ENCODE measurements at places on chromosomes 4 and X. TPM values are rescaled to one million over a fixed set of nuclear protein-coding genes. Genes with fewer than 3 reads are reported as not detected.

DNA sequence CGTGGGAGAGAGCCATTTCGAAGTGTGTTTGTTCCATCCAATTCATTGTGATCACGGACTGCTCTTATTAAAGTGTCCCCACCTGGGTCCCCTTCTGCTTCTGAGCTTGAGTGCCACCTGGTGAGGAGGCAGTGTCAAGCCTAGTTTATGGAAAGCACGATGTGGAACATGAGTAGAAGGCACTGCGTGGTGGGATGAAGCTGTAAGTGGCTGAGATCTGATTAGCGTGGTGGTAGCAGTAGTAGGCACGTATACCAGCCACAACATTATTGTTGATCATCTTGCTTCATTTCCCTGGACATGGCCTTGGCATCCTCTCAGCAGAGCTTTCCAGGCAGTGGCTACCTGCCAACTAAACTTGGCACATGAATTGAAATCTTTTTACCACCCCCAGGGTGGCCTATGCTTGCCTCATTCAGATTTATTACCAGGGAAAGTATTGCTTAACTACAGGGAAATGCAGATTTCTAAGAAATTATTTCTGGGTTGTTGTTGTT, 46.4 kb downstream of the GPAT3 start:
- no peak for DNase-seq

The MND1 gene
- total RNA-seq: not detected

- no peak for DNase-seq
Measured at GRCh38 chrX:120677004-120677652, 47.3 kb upstream of the C1GALT1C1 start.

DNA sequence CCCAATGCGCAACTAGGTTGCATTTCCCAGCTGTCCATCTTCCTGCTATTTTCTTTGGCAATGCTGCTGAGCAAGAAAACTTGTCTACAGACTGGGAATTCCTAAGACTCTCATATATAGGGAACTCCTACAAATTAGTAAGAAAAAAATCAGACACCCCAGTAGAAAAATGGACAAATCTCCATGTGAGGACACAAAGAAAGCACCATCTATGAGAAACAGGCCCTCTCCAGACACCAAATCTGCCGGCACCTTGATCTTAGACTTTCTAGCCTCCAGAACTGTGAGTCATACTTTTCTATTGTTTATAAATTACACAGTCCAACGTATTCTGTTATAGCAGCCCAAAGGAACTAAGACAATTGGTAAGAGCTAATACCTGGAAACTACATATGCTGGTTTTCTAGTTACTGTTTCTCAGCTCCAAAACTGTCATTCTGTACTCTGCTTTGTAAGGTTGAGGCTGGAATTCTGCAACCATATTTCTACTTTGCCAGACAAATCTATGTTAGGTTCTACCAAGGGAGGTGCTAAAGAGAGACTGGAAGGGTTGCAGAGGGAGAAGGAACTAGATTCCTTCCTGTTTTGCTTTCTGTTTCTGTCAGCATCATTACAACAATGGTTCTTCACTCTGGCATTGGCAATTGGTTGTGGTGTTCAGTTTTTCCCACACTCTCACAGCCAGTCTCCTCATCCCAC, 35.7 kb upstream of the FAM241A start:
- no peak for DNase-seq

The PPARGC1A gene
- 68.7 TPM for total RNA-seq

The SLC34A2 gene
- total RNA-seq: 0.24 TPM

The ZNF157 gene
- total RNA-seq: not detected

DNA sequence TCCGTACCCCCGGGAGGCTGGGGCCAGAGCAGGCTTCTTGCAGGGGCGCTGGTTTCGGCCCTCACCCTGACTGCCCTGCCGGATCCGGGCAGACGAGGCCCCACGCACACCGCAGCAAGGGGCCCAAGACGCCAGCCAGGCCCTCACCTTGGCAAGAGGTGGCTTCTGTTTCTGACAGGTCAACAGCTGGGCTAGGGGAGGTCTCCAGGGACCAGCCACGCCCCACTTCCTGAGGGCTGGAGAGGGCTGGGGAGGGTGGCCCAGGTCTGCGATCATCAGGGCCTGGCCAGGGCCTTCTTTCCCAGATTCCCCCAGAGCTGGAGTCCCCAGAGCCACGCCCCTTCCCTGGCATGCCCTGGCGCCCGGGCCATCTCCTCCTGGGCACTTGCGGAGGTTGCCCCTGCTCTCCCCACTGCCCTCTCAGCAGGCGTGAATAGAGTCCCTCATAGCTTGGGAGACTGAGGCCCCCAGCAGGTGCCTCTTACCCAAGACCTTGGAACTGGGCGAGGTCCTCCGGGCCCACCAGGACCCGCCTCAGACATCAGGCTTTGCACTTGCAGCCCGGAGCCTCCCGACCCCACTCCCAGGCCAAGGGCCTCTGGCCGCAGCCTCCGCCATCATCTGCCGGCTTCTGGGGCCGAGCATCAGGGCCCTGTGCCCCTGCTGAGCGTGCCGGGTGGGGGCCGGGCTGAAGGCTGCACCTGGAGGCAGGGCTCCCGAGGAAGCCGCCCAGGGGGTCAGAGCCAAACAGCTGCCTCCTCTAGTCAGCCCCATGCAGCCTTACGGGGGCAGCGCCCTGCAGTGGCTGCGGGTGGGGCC, 6.3 kb upstream of the FGFR3 start:
- DNase-seq: no peak

The HAND2 gene
- total RNA-seq: not detected

The TRIM75 gene
- not detected for total RNA-seq

DNA sequence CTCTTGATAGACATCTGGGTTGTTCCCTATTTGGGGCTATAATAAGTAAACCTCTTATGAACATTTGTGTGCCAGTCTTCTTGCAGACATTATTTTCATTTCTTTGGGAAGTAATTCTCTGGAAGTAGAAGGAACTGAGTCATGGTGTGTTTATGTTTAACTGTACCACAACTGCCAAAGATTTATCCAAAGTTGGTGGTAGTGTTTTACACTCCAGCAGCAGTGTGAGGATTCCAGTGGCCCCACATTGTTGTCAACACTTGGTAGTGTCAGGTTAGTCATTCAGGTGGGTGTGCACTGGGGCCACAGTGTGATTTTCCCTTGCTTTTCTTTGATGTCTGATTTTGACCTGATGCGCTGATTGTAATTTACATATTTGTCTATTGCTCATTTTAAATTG, 5.0 kb upstream of the UVSSA start:
- DNase-seq: no peak

GRCh38 chrX:107823042-107823441, 2.6 kb upstream of the MID2 start:
- no peak for DNase-seq

The C4orf50 gene
- total RNA-seq: not detected

The MAMLD1 gene
- 1.4 TPM for total RNA-seq

The NMU gene
- total RNA-seq: not detected

DNA sequence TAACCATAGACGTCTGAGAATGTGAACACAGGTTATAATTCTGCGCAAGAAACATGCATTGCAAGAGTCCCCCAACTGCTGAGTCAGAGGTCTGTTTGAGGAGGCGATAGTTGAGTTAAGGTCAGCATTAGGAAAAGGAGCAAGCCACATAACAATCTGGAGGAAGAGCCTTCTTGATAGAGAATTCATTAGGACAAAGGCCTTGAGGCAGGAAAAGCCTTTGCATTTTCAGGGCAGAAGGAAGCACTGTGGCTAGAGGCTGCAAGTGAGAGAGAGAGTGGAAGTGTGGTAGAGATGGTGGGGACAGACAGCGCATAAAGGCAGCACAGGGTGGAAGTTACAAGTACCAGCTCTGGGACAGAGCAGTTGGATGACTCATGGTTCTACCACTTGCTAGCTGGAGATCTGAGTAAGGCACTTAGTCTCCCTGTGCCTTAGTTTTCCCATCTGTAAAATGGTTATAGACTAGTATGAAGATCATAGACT, 125.8 kb upstream of the LNX1 start:
- DNase-seq: no peak

- DNase-seq: no peak
Measured at GRCh38 chr4:55255179-55255578, 90.9 kb upstream of the SRD5A3 start.

GRCh38 chrX:17488036-17488435, 113.0 kb downstream of the NHS start:
- no peak for DNase-seq

DNA sequence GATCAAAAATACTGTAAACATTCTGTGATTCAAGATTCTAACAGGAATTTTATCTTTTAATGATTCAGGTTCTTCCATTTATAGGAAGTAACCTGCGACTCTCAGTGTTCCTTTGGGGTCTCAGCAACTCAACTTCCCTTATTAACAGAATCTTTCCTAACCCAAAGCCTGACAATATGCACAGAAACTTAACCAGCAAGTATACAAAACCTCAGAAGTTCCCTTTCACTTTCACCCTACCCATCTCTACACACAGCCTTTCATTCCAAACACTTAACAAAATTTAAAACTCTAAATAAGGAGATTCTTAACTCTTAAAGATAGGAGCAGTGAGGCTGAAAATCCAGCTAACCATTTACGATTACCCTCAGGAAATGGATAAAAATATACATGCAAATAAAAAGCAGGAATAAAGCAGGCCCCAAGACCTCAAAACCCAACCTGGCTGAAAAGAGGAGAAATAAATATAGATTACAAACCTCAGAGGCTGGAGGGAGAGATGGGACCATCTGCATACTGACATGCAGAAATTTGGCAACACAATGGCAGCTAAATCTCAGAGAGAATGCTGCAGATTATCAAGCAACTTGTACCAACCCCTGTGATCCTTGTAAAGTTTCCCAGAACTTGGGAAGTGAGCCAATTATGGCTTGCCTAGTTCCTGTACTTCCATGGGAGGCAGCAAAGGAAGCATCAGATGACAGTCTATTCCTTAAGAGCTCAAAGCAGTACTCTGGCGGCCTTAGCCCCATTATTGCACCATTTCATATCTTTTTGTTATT, 101.0 kb downstream of the ATP11C start:
- no peak for DNase-seq

The NEXMIF gene
- total RNA-seq: 0.13 TPM
